ENCODE measurements at places on chromosomes 12 and 14.
A peak's percentile ranks its signal among the peaks of the same experiment; 100 is the strongest.

GRCh38 chr12:117968151-117968789, 520 bp downstream of the KSR2 start:
- no peak for DNase-seq

- DNase-seq: no peak
Observed at GRCh38 chr12:87491089-87491488, 538.1 kb downstream of the C12orf50 start.

DNA sequence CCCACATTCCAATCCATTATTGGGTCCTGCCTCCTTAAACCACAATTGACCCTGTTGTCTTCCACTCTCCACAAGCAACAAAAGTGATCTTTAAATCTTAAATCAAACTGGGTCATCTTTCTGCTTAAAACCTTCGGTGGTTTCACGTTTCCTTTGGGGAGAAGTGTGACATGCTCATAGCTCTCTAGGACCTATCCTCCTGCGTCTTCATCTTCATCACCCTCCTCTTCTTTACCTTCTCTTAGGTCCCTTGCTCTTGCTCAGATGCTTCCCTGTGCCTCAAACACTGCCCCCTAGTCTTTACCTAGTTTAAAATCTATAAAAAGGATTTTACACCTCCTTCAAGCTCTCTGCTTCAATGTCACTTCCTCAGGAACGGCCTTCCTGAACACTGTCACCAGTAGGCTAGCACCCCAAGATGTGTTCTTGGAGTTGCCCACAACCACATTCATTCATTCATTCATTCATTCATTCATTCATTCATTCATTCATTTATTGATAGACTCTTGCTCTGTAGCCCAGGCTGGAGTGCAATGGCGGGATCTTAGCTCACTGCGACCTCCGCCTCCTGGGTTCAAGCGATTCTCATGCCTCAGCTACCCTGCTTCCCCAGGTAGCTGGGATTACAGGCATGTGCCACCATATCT, 46.8 kb downstream of the GALNT4 start:
- no peak for DNase-seq

DNA sequence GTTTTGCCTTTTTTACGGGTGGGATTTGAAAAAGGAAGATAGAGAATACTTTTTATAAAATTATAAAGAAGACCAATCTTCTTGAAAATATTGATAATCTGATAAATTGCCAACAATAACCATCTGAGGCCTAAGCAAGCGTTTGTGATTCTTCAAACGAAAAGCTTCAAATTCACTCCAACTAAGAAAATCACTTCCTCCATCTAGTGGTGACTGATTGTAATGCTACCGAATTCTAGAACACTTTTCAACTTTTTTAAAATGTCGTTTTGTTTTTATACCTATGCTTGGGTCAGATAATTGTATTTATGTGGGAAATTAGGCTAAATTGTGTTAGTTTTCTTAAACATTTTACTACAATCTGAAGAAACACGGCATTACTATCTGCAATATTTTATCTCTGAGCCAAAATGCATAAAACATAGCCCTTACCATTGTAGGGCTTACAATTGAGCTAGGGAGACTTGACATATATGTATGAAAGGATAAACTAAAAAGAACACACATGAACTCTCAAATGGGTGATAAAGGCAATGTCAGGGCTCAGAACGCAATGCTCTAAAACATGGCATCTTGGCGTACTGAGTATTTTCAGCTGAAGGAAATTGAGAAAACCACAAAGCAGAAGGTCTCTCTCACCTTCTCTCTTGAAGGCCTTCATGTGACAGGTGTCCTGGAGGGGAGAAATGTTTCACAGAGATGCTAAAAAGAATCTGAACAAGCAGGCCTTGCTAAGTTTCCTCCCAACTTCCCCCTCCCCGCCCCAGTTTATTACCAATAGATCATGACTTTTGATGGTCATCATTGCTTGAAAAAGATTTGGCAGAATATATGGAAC, 36.8 kb upstream of the G2E3 start:
- DNase-seq: no peak

DNA sequence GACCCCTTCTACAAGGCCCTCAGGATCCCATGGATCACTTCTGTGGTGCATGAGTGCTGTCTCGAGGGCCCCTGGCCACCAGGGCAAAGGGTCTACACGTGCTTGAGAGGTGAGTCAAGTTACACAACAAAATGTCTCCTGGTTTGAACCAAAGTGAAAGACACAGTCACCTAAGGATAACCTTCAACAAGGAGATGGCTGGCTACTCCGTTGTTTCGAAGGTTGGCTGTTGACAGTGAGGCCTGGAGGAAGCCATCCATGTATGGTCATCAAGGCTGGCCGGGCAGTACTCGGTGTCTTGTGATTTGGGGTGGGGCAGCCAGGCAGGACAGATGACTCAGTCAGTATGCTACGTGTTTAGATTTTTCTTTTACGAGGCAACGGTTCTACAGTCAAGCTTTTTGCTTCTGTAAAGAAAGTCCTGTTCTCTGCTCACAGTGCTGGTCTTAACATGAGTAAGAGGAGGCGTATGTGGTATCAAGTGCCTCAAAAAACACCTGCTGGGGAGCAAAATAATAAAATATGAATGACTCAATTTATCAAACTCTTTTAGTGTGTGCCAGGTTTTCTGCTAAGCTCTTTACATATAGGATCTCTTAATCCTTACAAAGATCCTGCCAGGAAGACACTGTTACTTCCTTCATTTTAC, 18.0 kb upstream of the NT5DC3 start:
- no peak for DNase-seq

DNA sequence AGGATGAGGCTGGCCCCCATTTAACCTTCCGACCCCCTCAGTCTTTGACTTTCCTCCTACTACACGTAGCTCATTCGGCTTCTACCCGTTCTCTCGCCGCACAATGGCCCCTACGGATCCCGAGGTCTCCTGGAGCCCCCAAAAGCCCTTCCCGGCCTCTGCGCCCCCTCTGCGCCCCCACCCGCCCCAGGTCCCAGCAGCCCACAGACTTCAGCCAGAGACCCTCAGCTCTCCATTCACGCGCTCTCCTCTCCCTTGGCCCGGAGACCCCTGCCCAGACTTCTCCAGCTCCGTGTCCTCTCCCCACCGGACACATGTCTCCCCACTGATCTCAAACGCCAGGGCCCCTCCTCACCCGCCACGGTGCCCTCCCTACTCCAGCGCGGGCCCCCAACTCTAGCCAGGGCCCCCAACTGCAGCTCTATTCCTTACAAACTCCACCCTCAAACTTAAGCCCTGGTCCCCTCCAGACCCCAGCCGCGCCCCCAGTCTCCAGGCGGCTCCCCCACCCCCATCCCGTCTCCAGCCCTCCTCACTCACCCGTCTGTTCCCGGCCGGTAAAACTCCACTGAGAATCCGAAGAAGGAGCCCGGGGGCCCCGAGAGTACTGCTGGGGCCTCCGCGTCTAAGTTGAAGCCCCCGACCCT, 502 bp downstream of the ITGA5 start:
- DNase-seq: no peak

DNA sequence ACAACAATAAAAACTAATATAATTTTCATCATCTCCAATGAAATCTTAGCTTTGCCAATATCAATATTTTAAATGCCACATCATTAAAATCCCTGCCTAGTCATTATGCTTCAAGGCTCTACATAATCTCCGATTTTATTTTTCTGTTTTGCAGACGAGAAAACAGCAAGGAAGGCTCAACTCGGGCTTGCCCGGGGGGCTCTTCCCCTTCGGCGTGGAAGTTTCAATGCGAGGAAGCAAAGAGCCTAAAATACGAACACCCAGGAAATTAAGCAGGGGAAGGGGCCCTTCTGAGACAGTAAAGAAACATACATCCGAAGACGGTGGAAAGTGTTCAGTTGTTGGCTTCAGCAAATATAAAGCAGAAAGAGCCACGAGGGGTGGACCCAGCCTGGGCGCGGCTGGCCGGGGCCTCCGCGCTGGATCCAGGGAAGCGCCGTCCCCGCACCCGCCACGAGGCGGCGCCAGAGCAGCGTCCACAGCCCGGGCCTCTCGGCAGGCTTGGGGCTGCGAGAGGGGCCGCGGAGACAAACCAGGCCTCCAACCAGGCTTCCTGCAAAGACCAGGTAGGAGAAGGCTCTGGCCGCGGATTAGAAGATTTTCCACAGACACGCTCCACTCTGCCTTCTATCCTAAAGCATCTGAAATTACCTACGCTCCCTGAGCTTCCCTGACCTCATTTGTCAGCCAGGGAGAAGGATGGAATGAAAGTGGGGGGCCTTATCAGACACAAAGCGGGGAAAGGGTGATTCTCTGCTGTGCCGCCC, 77.2 kb downstream of the SERPINA3 start:
- DNase-seq: peak; percentile 36

DNA sequence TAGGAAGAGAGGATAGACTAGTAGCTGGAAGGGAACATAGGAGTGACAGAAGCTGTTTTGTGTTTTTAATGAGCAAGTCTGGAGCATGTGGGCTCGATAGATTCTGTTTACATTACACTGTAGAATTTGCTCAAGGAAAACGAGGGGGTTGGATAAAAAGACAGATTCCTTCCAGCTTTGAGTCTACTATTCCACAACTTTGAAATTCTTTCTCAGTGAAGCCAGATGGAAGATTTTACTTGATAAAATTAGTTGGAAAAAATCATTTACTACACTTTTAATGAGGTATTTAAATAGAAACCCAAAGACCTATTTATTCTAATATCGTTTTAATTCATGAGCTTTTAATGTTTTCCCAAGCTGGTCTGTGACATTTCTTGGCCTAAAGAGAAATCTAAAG, 19.5 kb upstream of the EPS8 start:
- DNase-seq: no peak

GRCh38 chr14:20274062-20274461, 31.7 kb downstream of the TTC5 start:
- DNase-seq: no peak

Measured in activated CD8-positive, alpha-beta memory T cell treated with anti-CD3 and anti-CD28 coated beads, Interleukin-2, amount 50 U/mL, for 4 hours (primary cell).